CD4-positive, alpha-beta T cell treated with Interleukin-6 at 100 ng/mL for 8 hours (primary cell): ENCODE measurements at places on chromosomes 6 and 20.

DNA sequence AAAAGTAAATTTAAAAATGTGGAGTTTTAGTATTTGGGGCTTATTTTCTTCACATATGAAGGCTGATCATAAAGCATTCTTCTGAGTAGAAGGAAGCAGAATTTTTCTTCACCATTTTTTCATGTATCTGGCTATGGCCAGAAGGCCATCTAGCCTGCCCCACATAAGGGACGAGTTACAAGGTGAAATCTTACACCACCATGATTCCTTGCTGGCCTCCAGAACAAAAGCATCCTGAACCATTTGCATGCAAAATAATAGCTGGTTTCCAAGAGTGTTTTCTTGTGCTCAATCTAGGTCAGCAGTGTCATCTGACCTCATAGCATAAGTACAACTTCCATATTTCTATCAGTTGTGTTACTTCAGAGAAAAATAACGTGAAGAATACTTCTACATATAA, 93.1 kb downstream of the BMP5 start:
- DNase-seq, result no peak

- no peak for DNase-seq
Observed at GRCh38 chr6:8108031-8108660, 5.8 kb upstream of the EEF1E1 start.

DNA sequence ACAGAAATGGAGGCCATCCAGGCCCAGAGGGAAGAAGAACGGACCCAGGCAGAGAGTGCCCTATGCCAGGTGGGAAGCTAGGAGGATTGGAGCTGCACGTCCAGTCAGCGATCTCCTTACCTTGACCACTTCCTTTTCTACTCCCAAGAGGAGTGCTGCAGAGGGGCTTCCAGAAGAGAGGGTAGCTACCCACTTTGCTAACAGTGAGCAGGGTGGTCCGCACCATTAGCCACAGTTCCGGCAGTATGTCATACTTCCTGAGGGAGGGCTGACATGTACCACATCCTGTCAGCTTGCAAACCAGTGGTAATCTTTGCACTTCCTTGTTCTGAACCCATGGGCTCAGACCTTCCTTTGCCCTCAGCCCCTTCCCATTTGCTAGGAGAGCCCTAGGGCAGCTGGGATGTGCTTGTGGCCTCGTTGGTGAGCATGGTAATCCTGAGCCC, 35.4 kb downstream of the CEP250 start:
- DNase-seq, result peak; percentile 75

DNA sequence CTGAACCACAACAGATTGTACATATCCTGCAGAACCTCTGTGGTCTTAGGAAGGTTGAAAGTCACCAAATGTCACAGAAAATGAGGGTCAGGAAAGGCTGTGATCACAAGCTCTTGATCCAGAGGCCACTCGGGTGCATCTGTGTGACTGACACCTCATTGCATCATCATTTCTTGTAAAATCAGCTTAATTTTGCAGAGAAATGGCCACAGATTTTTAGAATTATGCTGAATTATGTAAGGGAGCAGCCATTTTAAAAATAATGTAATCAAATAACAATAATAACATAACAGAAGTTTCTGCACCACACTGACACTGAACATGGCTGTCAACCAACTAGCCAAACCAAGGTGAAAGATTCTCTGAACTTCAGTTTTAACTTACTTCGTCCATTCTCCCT, 32.5 kb upstream of the PRND start:
- DNase-seq, result no peak

DNA sequence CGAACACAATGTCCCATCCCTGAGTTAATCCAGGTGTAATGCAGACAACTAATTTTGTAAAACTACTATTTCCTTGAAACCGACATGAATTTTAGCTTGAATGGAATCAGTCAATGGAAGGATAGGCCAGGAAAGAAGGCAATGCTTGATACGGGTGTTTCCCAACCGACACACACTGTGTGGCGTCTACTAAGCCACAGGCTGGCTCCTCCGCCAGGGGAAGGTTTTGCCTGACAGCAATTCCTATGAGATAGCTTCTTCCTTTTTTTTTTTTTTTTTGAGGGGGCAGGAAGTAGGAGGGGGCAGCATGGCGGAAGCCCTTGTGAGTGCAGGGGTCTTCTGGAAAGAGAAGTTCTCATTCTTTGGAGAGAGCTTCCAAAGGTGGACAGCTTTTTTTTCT, 12.0 kb upstream of the LAMA4 start:
- no peak for DNase-seq

DNA sequence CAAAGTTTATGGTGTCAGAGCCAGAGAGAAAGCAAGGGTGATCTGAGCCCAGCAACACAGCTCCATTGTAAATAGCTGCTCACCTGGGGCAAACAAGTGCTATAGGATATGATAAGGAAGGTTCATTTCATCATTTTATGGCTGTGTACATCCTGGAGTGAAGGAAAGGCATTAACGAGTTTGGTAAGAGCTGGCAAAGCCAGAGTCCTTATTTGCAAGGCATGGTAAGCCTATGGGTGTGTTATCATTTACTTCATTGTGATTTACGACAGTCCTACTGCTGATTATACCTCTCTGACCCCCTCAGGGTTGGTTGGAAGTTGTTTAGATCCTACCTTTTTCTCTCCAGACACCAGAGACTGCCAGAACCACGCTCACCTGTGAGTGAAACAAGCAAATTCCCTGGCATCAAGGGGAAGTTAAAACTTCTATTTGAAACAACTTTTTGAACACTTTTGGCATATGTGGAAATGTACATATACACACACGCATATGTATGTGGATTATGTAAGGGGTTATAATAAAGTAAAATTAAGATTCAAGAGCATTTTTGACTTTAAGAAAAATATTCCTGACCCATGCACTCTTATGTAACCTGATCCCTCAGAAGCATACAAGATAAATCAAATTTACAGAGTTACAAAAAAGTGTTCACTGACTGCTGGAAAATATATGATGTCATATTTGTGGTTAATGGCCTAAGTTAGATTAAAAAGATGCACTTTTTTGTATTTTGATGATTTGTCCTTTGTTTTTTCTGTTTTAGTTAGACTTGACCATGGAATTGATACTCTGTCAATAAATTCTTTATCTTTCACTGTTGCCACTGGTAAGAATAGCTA, 40.4 kb upstream of the EDN1 start:
- no peak for DNase-seq

DNA sequence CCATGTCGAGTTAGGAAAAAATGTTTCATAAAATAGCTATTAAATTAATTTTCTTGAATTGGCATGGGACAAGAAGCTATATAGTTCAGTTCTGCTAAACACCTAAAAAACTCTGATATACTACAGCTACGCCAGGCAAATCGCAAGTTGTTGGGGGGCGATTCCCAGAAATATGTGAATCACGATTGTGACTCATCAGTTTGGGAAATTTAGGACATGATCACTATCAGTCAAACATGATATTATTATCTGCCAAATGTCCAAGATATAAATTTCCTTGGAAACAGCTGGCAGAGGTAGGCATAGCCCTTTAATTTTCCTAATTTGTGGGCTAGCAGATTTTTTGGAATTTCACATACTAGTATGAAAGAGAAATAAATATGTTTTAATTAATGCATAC, 123.6 kb downstream of the ATXN1 start:
- no peak for DNase-seq

GRCh38 chr6:111579816-111580215, 25.9 kb downstream of the TRAF3IP2 start:
- DNase-seq, result no peak

GRCh38 chr6:148779142-148779562, 32.3 kb downstream of the UST start:
- no peak for DNase-seq

- no peak for DNase-seq
Observed at GRCh38 chr6:38552121-38552520, 87.6 kb downstream of the BTBD9 start.

DNA sequence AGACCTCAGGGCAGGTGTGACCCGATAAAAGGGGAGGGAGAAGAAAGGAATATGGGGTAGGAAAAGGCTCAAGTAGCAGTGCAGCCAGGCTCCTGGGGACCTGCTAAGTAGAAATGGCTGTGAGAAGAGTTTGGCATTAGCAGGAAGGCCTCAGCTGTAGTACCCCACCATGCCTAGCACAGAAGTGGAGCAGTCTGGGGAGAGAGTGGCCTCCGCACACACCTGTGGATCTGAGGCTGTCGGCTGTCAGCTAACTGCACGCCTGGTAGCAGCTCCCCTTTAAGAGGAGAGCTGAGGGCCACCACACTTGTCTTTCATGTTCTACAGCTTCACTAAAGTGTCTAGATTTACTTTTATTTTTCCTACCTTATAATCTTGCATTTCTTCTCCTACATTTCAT, 24.6 kb downstream of the PDE7B start:
- no peak for DNase-seq

DNA sequence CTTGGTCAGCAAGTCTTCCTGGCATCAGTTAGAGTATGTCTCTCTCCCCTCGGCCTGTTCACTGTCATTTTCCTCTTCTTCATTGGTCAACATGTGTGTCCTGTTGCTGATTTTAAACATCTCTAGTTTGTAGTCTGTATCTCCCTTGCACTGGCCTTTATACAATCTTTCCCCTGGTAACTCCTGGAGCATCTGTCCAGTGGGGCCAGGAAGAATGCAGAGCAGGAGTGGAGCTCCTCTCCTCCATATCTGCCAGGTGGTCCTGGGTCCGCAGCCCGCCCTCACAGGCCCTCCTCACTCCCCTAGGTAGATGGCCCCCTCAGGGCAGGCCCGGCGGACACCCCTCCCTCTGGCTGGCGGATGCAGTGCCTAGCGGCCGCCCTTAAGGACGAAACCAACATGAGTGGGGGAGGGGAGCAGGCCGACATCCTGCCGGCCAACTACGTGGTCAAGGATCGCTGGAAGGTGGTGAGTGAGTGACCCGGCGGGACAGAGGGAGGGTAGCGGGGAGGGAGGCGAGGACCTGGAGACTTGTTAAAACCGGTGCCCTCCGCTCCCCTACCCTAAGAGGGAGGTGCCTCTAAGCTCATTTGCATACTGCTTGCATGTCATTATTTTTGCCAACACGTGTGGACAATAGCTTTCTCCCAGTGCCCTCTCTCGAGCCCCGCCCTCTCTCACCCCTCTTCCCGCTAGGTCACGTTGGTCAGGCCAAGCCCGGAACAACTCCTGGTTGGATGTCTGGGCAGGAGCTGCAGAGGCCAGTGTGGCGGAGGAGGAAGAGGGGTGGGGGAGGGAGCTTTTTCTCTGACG, 3.2 kb downstream of the TTBK1 start:
- no peak for DNase-seq

GRCh38 chr6:79810185-79810705, 137.1 kb downstream of the ELOVL4 start:
- no peak for DNase-seq

GRCh38 chr6:170416303-170416702, 109.7 kb downstream of the FAM120B start:
- DNase-seq, result no peak

GRCh38 chr20:4469910-4470309, 251.8 kb upstream of the PRND start:
- DNase-seq, result no peak

- no peak for DNase-seq
Observed at GRCh38 chr6:42970871-42971612, 7.9 kb downstream of the PEX6 start.

DNA sequence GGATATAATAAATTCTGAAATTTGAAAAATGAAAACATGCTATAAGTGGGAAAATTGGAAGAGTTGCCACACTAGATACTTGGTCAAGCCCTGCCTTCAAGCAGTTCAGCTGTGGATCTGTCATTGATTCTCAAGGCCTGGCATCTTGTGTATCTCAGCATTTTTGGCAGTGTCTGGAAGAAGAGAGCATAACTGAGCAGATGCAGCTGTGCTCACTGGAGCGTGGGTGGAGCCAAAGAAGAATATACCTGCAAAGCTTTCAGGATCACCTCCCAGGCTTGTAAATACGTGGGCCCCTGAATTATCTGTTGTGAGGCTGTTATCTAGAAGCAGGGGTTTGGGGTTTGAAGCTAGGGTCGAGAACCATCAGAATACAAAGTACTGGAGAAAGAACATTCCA, 31.3 kb upstream of the CHD6 start:
- no peak for DNase-seq

GRCh38 chr6:119791736-119792135, 442.2 kb upstream of the MAN1A1 start:
- no peak for DNase-seq

DNA sequence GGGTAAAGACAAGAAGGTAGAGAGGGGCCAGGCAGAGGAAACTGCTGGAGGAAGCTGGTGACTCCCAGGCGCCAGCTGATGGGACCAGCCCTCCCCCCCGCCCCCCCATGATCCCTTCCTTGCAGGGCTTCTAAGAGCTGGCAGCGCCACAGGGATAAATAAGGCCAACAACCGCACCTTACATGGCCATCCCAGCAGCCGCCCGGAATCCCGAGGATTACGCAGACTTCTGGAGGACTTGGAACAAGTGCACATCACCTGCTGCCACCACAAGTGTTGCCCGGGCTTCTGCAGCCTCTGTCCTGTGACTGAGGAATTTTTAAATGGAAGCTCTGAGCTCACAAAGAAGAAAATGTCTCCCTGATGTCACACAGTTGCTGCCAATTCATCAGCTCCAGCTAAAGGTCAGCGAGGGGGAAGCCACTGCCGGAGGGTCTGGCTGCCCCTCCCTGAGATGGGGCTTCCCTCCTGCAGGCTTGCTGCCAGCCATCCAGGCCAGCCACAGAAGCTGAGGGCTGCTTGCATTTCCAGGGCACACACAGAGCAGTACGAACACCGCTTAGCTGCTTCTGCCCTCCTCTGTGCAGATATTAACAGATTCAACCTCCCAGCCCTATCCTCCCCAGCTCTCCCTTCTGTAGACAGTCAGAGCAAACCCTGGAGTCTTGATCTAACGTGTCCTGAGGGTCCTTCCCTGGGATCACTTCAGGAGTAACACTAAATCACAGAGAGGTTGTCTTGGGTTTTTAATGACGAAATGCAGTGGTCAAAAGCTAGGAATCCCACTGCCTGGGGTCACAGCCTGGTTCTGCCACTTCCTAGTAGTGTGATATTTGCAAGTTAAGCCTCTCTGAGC, 38.6 kb upstream of the PIM1 start:
- DNase-seq, result no peak

- DNase-seq, result no peak
Observed at GRCh38 chr20:48788486-48789072, 39.2 kb downstream of the PREX1 start.

GRCh38 chr6:8047541-8048292, 16.5 kb downstream of the BLOC1S5 start:
- no peak for DNase-seq

DNA sequence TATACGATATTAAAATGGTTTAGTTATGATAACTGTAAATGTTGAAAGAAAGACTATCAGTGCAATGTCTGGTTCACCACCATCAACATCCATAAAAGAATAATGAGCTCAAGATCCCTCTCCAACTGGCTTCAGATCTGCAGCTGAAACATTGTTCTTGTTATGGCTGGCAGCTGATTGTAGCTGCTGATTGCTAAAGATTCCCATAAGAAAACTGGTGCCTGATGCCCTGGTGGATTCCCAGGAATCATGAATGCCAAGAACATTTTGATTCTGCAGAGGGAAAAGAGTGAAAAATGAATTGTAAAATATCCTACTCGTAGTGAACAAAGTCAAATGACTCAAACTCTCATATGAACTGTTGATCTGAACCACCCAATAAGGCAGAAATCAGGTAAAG, 1160.2 kb downstream of the EPHA7 start:
- no peak for DNase-seq

GRCh38 chr6:43471399-43471798, 6.0 kb upstream of the TJAP1 start:
- no peak for DNase-seq
